ENCODE measurements at places on chromosomes 1 and 21.

GRCh38 chr1:55194851-55195250 lies 20.3 kb downstream of the USP24 start:
- DNase-seq = no peak

DNA sequence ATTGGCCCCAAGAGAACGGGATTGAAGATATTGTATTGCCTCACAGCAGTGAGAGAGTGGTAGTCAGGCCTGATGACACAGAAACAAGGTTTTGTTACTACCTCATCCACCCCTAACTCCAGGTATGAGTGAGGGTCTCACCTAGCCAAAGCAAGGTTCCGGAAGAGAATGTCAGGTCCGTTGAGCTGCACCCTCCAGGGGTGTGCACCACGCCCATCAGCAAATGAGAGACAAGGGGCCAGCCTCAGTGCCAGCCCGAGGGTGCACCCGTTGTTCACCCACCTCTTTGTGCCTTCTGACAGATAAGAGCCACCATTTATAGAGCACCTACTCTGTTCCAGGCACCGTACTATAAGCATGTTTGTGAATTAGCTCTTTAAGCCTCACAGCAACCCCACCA lies 121.9 kb upstream of the IPO9 start:
- DNase-seq = no peak

DNA sequence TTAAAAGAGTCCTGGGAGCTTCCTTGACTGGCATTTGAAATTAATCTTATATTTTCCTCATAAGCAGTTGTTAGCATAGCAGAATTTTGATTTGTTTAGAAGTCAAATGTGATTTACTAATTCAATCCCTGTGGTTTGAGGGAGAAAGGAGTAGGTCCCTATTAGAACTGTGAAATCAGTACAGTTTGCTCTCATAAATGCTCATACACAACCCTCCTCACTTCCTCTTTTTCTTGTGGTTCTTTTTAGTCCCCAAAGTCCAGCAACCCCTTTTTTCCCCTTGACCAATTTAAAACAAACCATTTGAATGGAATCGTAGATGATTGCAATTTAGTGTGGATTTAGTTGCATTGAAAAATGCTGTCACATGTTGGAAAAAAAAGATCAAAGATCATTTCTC lies 9.2 kb upstream of the IFI44 start:
- DNase-seq = no peak

DNA sequence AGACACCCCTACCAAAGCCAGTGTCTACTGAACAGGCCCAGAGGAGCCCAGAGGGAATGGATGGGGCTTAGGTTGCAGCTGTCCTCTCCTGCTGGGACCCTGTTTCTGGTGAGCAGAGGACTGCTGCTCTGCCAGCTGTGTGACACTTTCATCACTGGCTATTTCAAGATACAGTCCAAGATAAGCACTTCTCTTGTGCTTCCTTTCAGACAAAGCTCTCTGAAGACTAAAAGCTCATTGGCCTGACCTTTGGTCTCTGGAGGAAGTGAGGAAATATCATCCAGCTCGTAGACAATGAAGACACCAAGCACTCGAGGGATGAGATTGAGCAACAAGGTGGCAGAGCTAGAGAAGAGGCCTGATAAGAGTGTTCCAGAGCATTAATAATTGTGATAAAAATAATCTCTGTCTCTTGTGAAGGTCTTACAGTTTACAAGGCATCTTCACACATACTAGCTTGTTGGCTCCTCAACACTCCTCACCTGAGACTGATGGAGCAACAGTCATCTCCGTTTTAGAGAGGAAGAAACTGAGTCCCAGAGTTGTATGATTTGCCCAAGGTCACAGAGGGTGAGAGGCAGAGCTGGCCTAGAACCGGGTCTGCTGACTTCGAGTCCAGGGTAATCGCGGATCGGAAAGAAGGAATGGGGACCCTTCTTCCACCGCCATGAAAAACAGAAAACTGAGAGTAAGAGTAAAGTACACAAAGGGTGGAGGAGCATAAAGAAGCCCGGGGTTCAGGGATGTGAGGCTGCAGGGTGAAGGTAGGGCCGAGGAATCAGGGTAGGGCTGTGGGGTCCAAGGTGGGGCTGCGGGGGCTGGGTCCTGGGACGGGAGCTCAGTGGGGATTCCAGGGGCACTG lies 666 bp downstream of the PAFAH2 start:
- DNase-seq = peak; percentile 64

DNA sequence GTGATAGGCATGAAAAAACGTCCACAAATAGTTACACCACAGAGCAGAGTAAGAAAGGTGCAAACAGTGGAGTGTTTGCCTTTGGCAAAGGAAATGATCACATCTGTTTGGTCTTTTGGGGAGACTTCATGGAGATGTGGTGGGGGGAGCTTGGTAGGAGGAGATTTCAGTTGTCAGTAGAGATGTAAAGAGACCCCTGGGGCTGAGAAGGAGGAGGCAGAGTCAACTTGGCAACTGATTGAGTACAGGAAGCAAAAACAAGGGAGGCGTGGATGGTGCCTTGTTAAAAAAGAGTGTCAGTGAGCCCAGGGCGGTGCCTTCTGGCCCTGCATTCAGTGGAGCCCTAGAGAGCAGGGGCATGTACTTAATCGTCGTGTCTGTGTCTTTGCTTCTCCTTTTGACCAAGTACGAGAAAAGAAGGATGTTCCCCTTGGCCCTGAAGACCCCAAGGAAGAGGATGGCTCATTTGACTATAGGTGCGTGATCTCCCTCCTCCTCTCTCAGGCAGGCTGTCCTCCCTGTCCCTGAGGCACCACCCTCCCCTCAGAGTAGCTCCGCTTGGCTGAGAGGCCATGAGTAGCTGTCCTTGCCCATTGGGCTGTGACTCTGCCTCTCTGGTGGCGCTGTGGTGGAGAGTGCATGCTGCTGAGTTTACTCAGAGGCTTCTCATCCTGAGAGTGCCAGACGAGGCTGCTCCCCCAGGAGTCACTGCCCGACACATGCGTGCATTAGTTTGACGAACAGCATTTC lies 30.4 kb upstream of the CNTN2 start:
- no peak for DNase-seq

DNA sequence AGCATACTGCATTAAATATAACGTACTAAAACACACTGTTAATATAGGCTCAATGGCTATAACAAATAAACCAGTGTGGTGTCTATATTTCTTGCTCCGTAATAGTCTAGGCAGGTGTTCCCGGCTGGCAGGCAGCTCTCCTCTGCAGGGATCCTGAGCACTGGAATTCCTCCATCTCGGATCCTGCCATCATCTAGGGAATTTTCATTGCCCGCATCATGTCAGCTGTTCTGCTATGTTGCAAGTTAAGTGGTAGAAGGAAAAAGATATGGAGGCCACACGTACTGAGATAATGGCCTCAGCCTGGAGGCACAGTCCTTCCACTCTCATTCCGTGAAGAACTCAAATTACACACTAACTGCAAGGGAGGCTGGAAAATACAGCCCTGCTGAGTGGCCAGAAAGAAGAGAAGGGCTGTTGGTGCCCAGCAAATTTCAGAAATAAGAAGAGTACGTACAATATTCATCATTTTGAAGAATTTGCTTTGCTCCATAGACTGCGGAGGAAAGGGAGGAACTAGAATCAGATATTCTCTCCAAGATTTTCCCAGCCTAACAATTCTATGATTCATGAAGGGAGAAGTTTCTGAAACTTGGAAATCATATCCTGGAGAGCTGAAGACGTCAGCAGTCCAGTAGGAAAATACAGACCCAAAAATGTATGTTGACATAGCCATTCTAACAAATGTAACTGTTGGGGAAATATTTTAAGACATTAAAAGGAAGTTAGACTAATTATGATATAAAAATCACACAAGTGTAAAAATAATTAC lies 263.3 kb downstream of the MRPL39 start:
- no peak for DNase-seq

GRCh38 chr1:58702261-58703141 lies 2.6 kb upstream of the MYSM1 start:
- no peak for DNase-seq

DNA sequence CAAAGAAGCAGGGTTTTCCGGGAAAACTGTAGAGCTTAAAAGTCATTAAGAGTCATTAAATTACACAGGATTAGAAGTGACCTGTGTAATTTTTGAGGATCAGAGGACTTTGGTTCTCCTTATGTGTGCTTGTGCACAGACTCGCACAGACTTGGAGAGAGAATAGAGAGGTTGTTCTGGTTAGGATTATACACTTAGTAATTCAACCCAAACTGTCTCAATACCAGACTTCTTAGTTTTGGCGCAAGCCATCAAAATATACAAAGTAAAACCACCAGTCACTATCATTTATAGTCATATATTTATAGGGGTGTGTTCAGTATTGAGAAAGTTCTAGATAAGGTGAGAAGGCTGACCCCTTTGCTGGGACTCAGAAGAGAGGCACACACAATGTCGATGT lies 112.3 kb downstream of the HLX start:
- no peak for DNase-seq

GRCh38 chr1:182389619-182390047 lies 2.0 kb downstream of the GLUL start:
- DNase-seq = no peak

DNA sequence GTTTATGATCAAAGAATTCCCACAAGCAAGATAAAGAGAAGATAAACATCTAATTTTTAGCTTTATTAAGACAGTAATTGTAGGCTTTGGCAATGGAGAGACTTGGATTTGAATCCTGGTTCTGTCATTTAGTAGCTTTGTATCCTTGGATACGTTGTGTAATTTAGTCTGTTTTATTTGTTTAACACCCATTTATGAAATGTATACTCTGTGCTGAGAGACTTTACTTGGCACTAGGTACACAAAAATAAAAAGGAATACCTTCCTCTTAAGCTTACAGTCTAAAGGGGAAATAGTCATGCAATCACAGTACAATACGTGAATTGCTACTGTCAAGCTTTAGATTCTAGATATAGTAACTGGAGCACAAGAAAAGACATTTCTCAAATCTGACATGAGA lies 23.8 kb downstream of the ZMPSTE24 start:
- DNase-seq = no peak

- DNase-seq = no peak
Observed at GRCh38 chr21:36079010-36079649, 9.3 kb downstream of the CBR1 start.

DNA sequence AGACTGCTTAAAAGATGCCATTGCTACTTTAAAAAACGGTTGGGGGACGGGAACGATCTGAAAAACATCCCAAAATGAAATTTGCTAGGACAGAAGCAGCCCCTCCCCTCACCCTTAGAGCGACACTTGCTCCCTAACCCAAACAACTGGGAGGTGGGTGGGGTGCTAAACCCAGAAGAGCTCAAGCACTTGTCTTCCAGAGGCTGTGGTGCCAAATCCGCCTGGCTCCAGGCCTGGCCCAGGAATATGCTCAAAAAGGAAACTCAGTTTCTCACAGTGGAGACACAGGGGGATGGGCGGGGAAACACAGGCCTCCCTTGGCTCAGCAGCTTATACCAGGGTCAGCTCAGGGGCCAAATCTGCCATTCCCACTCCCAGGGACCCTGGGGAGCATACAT lies 644 bp upstream of the PBXIP1 start:
- DNase-seq = no peak

- peak; percentile 80 for DNase-seq
Observed at GRCh38 chr1:225454733-225455132, 26.9 kb upstream of the LBR start.

- DNase-seq = no peak
Observed at GRCh38 chr1:17186216-17186909, 18.6 kb upstream of the PADI1 start.

DNA sequence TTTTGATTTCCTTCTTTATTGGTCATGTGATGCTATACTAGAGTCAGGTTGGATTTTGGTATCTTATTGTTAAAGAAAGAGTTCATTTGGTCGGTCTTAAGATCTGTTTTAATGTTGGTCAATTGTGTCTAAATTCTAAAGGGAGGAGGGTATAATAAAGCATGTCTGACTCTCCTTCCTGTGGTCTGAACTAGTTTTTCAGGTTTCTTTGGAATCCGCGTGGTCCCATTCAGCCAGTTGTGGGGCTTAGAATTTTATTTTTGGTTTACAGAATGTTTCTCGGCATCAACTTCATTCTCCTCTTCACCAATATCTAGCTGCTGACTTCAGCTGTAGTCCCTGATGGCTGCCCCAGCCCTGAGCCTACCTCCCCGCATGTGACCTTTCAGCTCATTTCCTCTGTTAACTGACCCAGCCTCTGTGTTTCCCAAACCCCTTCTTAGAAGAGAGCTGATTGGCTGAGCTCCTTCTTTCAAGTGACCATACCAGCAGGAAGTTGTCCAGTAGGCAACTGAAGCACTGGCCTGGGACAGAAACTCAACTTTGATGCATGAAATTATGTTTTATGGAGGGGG lies 8.7 kb upstream of the MYOC start:
- no peak for DNase-seq

GRCh38 chr1:232372841-232373440 lies 257.0 kb downstream of the SIPA1L2 start:
- DNase-seq = no peak

GRCh38 chr1:37448691-37449417 lies 25.5 kb upstream of the ZC3H12A start:
- DNase-seq = peak; percentile 81

DNA sequence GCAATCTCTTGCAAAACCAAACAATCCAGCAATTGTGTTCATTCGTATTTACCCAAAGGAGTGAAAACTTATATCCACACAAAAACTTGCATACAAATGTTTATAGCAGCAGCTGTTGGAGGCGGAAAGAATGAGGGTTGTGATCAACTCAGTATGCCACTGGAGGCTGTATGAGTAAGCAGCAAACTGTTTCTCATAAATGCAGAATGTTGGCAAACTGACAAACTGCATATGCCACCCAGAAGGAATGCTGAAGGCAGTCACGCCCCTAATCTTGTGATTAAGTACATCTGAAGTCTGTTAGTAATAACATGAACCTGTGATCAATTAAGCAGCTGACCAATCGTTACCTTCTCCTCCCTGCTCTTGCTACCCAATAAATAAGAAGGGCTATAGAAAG lies 60.5 kb upstream of the CR2 start:
- peak; percentile 95 for DNase-seq

DNA sequence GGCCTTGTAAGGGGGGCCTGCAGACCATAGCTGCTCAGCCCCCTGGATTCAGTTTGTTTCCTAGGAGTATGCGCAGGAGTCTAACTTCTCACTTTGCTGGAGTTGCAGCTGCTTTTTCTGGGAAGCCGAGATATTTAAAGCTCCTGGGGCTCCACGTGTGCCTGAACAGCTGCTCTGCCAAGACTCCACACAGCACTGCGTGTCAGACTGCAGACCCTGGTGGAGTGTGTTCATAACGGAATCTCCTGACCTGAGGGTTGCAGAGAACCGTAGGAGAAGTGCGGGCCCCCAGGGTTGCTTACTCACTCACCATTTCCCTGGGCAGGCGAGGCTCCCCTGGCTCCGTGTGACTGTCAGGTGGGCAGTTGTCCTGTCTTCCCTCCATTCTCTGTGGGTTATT lies 474.3 kb upstream of the TMPRSS15 start:
- DNase-seq = no peak

DNA sequence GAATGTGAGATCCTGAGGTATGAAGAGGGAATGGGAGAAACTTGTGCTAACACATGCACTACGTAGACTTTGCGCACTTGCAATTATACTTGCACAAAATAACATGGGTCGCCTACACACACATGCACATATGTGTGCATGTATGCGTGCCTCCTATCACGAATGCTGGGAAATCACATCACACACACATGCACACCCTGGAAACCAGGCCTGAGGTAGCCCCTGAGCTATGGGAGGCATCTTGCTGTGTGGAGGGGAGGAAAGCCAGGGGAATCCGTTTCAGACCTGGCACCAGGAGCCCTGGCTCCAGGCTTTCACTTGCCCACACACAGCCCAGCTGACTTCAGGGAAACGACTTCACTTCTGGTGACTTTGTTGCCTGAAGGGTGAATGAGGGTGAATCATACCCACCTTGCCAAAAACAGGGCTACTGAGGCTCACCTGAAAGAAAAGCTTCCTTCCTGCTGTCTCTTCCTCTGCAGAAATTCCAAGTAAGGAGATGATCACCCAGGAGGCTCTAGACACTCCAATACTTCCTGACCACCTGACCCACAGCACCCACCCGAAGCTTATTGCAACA lies 136.0 kb upstream of the NGF start:
- DNase-seq = no peak

Measured in ELR (cell line).